CD14-positive monocyte (primary cell): ENCODE measurements at places on chromosomes 4 and X. TPM values are rescaled to one million over a fixed set of nuclear protein-coding genes. Genes with fewer than 3 reads are reported as not detected.
A peak's percentile ranks its signal among the peaks of the same experiment; 100 is the strongest.

DNA sequence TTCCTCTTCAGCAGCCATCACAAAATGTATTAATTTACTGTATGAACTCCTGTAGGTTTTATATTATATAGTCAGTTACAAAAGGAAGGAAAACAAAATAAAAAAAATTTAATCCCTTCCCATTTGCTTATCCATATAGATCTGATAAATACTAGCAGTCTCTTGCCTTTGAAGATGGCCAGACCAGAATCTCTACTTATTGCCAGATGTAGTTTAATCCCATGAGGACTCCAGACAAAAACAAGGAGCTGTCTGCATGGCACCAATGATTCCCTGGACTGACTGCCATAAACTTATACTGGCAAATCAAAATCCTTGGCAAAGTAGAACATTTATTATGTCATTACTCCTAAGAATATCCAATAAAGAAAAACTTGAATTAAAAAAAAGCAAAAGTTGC lies 223.3 kb upstream of the MAB21L2 start:
- no peak for DNase-seq

RENBP gene
- polyA plus RNA-seq, result 3.8 TPM

GRCh38 chr4:83272900-83273299 lies 11.7 kb downstream of the COQ2 start:
- peak; percentile 38 for DNase-seq

DNA sequence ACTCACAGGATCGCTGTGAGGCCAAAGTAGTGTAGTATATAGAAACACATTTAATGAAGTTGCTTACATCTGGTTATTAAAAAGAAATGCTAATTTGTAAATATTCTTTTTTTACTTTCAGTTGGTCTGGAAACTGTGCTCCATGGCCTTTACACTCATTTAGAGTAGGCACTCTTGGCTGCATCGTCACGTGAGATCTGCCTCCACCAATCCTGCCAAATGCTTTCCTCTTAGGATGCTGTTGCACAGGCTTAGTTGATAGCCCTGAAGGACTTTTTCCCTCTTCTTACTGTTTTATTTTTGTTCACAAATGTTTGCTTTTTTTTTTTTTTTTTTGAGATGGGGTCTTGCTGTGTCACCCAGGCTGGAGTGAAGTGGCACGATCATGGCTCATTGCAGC lies 6.3 kb downstream of the CPE start:
- no peak for DNase-seq

DNA sequence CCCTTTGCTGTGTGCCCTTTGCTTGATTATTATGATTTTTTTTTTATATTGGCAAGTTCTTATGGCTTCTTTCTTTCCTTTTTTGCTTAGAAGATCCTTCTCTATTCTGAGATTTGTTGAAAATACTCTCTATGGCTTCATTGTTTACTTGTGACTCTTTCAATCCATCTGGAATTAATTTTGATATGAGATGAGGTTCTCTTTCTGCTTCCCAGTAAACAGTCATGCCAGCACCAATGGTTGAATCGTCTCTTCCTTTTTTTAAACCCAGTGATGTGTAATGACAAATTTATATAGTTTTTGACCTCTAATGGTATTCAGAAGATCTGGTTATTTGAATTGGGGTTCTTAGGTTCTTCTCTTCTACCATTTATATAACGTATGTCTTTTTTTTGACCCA lies 121.8 kb downstream of the ARHGAP10 start:
- DNase-seq, result no peak

TIMM8A gene
- polyA plus RNA-seq, result 1.8 and 1.9 TPM in 2 replicates

DNA sequence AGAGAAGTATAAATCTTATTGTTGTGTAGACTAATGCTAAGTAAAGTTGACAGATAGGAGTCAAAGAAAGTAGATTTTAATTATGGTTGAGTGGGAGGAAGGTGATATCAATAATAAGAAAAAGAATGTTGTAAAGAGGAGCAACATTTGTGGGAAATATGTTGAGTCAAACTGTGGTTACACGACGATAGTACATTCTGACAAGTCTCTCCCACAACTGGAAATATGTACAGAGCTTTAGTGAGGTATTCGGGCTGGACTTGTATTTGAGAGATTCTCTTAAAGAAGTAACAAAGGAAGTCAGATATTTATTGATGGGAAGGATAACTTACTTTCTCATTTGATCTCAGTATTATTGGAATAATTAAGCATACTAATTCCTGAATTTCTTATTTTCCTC lies 525.3 kb upstream of the MAGEB2 start:
- DNase-seq, result no peak

- no peak for DNase-seq
Observed at GRCh38 chr4:909821-910220, 22.3 kb downstream of the GAK start.

- DNase-seq, result no peak
Observed at GRCh38 chrX:112678831-112679230, 907 bp downstream of the LHFPL1 start.

GRCh38 chr4:42995343-42995944 lies 102.9 kb downstream of the GRXCR1 start:
- no peak for DNase-seq

GRCh38 chr4:8041868-8042267 lies 102.2 kb upstream of the AFAP1 start:
- DNase-seq, result no peak

ABLIM2 gene
- polyA plus RNA-seq, result not detected

- no peak for DNase-seq
Observed at GRCh38 chr4:2837110-2837903, 6.3 kb upstream of the ADD1 start.

DCAF12L1 gene
- not detected for polyA plus RNA-seq

DNA sequence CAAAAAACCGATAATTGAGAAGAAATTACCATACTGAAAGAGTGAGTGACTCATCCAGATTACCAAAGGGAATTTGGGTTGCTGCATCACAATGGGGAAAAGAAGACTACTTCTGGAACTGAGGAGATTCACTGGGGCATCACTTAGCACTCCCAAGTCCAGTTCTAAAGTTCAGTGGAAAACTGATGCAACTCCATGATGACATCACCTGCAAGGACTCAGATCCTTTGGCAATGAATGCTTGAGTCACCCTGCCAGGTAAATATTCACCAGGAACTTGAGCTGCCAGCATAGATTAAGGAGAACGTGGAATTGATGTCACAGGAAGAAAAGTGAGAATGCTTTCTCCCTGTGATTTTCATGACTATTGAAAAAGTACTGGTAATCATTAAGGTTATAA lies 32.0 kb upstream of the SMIM10L2A start:
- no peak for DNase-seq

- no peak for DNase-seq
Observed at GRCh38 chr4:181802207-181802606, 441.0 kb upstream of the TENM3 start.

KLB gene
- not detected in 2 replicates for polyA plus RNA-seq

DNA sequence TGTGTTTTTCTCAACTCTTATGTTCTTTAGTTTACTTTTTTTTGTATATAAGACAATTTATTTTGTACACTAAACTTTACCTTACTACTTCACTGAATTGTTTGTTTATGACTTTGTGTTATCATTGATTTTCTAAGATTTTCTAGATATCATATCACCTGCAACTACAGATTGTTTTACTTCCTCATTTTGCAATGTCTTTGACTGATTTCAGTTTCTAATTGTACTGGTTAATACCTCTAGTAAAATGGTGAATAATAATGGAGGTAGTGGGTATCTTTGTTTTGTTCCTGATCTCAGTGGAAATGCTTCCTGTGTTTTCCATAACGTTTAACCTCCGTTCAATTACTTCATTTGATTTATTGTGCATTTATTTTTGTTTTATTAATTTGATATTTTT lies 490.2 kb downstream of the TLL1 start:
- DNase-seq, result no peak

- DNase-seq, result no peak
Observed at GRCh38 chr4:76856243-76857073, 41.5 kb downstream of the SOWAHB start.

CENPE gene
- 0.17 TPM for polyA plus RNA-seq

GRCh38 chr4:87717276-87718031 lies 67.4 kb downstream of the DMP1 start:
- DNase-seq, result no peak

DNA sequence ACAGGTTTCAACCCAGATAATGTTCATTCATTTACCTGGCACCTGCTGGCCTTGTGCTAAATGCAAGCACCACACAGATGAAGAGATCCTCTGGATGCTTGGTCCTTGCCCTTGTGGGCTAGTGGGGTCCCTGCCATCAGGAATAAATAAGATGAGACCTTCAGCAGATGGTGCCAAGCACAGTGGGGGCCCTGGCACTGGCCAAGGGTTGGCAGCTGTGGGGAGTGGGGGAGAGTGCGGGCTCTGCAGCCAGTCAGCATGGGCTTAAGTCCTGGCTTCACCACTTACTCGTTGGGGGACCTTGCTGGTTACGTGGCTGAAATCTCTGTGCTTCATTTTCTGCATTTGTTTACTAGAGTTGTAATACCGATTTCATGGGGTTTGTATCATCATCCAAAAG lies 6.9 kb downstream of the LAP3 start:
- DNase-seq, result no peak

- no peak for DNase-seq
Observed at GRCh38 chr4:80422727-80423404, 87.3 kb downstream of the CFAP299 start.

- DNase-seq, result no peak
Observed at GRCh38 chrX:151397741-151398070, 700 bp downstream of the VMA21 start.

- DNase-seq, result no peak
Observed at GRCh38 chr4:34148322-34148908, 2095.9 kb downstream of the ARAP2 start.

DNA sequence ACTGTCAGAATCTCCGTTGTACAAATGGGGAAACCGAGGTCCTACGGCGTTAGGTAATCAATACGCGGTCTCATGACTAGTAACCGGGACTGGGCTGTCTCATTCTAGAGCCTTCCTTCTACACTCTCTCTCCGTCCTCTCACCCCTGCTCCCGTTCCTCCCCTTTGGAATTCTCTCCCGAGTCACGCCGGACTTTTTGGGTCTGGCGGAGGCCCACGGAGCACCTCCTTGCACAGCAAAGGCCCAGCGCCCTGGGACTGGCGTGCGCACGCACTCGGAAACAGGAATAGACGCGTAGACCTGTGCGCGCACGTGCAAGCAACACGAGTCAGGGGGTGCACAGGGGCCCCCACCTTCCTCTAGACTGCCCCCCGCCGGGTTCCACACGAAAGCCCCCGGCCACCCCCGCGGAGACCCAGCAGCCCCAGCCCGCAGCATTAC lies 361 bp downstream of the QDPR start:
- DNase-seq, result peak; percentile 20

GRCh38 chrX:34238896-34239295 lies 106.8 kb upstream of the FAM47A start:
- DNase-seq, result no peak

HSFX4 gene
- polyA plus RNA-seq, result not detected in 2 replicates

DNA sequence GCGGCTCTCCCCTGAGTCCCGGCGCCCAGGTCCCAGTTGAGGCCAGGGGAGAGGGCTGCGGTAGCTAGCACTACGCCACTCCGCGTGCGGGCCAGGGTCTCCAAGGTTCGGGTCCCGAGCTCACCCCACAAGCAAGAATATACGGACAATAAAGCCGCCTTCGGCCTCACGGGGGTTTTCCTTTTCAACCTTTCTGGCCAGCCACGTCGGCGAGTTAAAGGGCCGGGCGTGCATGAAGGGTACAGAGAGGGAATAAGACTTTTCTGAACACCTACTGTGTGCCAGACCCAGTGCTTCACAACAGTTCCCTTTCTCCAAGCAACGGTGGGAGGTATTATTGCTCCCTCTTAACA lies 138.5 kb upstream of the ZIC3 start:
- DNase-seq, result no peak

GRCh38 chr4:169795585-169795984 lies 37.8 kb upstream of the HPF1 start:
- DNase-seq, result no peak

HERC5 gene
- 10.4 TPM for polyA plus RNA-seq

- DNase-seq, result no peak
Observed at GRCh38 chrX:130253916-130254315, 14.8 kb downstream of the ZNF280C start.

- no peak for DNase-seq
Observed at GRCh38 chr4:64272432-64272831, 136.8 kb downstream of the TECRL start.

DNA sequence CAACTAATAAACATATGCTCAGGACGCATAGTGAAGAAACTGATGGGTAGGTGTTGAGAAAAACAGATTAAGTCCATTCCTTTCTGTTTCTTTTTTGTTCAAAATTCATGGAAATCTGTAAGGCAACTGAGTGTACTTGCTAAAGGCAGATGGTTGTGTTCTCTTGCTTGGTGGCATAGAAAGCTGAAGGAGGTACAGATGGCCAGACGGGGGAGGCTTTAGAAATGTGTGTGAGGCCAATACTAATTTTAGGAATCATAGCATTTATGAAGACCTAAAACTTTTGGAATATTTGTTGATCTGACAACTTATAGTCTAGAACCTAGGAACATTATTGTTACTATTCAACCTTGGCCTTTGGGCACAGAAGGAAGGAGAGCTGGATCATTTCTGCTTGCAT lies 56.8 kb upstream of the EMCN start:
- no peak for DNase-seq

GRCh38 chr4:35912174-35912573 lies 332.1 kb downstream of the ARAP2 start:
- no peak for DNase-seq

GRCh38 chr4:5098176-5098575 lies 46.9 kb downstream of the STK32B start:
- DNase-seq, result no peak

TBX22 gene
- polyA plus RNA-seq, result not detected in 2 replicates

GABRG1 gene
- polyA plus RNA-seq, result not detected

GRCh38 chr4:45292844-45293243 lies 566.5 kb upstream of the GNPDA2 start:
- no peak for DNase-seq

- peak; percentile 22 for DNase-seq
Observed at GRCh38 chr4:112099701-112100297, 45.5 kb upstream of the FAM241A start.

MAGEA4 gene
- polyA plus RNA-seq, result not detected

DNA sequence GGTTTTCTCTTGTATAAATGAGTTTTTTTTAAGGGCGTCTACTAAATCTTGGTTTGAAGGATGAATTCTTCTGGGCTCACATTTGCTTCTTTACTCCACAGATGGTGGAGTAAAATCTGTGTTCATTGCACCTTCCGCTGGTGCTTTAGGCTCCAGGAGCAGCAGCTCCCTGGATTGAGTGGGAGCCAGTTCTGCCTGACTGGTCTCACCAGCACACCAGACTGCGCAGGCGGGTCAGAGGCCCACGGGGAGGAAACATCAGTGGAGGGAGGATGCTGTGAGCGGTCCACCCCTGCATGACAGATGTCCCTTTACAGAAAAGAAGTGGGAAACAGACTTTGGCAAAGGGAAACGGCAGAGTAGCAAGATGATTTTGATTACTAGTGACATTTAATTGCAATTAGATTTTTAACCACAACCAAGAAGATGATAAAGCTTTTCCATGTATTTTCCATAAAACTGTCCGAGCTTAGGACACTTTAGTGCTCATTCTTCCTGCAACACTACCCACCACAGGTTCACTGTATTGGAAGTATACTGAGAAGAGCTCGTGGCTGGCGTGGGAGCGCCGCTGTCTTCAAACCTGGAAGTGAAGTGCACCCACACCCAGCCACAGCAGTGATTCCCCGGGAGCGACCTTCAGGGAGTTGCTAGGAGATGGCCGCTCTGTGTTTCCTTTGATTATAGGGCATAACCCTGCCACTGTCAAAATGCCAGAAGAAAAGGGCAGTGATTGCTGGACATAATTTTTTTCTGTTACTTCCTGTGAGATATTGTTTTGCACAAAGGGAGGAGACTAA lies 95.2 kb downstream of the SORBS2 start:
- no peak for DNase-seq
